Stimulated activated CD4-positive, alpha-beta T cell treated with anti-CD3 and anti-CD28 coated beads, Interleukin-1b, Interleukin-23, amount 100 ng/mL, for 1 hour (primary cell): ENCODE measurements at places on chromosomes 6 and 20.

- no peak for DNase-seq
These were observed 265.3 kb downstream of the UST start for GRCh38 chr6:149012040-149012545.

DNA sequence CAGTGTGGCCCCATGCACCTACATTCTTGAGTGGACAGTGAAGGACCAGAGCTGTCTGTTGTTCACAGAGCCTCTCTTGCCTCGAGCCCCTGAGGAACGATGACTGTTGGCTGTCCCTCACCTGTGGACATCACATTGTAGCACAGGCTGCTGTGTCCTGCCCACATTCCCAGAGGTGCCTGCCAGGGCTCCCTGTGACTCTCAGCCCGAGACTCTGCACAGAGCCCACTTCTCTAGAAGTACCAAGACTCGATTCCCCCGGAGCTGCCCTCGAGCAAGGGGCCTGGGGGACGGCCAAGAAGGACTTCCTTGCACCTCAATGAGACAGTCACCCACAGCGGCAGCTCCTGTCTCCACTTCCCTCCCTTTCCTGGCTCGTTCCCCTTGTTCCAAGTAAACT is 28.6 kb upstream of the DLGAP4 start:
- DNase-seq = no peak

GRCh38 chr6:24052590-24052961 is 73.4 kb upstream of the NRSN1 start:
- DNase-seq = no peak

DNA sequence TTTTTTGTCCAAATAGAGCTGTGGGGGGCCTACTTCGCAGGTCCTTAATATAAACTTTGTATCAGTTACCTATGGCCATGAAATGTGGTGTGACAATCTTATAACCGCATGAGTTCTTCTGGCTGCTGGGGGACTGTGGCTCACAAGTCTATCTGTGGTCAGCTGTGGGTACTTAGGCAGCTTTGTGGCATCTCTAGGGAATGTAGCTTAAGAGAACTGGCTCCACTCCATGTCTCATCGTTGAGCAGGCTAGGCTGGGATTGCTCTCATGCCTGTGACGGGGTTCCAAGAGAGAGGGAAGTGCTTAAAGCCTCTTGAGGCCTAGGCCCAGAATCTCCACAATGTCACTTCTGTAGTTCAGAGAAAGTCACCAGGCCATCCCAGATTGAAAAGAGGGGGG is 140.5 kb downstream of the BTBD3 start:
- DNase-seq = no peak

GRCh38 chr6:140909625-140910024 is 1223.1 kb upstream of the GJE1 start:
- no peak for DNase-seq
